ENCODE measurements at places on chromosomes 1 and 21.

DNA sequence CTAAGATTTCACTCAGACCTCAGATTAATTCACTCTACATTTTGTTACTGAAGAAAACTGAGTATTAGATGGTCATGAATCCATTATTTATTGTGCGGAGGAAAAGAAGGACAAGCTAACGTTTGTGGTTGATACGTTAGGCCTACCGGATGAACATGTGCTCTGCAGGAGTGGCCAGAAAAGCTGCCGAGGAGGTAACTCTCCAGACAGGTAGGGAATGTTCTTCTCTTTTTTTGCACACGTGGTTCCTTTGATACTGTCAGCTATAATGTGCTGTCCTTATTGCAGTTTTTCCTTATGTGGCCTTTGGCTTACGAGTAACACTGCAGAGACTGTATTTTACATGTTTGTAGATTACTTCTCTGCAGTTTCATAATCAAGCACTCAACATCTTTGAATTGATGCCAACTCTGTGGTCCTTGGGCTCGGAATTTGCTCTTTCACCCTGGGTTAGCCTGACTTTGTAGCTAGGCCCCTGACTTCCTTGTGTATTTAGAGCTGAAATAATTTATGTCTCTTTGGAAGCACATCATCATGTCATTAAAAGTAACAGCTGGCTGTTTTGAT is 13.6 kb downstream of the MTR start:
- no peak for DNase-seq

GRCh38 chr1:40780678-40781607 is 2.6 kb upstream of the KCNQ4 start:
- DNase-seq = peak; percentile 40

GRCh38 chr1:104874044-104874443 is 1124.3 kb downstream of the AMY1C start:
- DNase-seq = no peak

DNA sequence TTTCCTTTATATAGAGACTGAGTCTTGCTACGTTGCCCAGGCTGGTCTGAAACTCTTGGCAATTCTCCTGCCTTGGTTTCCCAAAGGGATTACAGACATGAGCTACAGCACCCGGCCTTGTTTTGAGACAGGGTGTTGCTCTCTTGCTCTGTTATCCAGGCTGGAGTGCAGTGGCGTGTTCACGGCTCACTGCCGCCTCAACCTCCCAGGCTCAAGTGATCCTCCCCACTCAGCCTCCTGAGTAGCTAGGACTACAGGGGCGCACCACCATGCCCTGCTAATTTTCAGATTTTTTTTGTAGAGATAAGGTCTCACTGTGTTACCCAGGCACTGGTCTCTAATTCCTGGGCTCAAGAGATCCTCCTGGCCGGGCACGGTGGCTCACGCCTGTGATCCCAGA is 14.8 kb downstream of the LCK start:
- no peak for DNase-seq

DNA sequence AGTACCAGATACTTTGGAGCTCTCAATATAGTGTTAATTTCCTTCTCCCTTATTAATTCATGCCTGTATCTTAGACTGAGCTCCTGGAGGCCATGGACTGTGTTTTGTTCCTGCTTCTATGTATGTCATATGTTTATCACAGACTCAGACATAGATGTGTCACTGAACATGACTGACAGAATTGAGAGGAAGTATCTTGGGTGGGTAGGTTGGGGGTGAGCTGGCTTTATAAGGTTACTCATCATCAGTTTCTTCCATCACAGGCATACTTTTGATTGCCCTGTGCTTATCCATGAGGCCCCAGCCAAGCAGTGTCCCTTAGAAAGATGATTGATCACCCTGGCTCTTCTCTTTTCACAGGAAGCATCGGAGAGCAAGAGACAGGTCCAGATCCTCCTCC is 5.6 kb upstream of the SH3D21 start:
- DNase-seq = no peak

DNA sequence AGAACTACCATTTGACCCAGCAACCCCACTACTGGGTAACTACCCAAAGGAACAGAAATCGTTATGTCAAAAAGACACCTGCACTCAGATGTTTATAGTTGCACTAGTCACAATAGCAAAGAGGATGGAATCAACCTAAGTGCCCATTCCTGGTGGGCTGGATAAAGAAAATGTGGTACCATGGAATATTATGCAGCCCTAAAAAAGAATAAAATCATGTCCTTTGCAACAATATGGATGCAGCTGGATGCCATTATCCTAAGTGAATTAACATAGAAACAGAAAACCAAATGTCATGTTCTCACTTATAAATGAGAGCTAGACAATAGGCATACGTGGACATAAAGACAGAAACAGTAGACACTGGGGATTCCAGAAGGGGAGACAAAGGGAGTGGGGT is 32.5 kb upstream of the IRF2BP2 start:
- no peak for DNase-seq

GRCh38 chr1:87641996-87642395 is 313.3 kb downstream of the LMO4 start:
- no peak for DNase-seq

DNA sequence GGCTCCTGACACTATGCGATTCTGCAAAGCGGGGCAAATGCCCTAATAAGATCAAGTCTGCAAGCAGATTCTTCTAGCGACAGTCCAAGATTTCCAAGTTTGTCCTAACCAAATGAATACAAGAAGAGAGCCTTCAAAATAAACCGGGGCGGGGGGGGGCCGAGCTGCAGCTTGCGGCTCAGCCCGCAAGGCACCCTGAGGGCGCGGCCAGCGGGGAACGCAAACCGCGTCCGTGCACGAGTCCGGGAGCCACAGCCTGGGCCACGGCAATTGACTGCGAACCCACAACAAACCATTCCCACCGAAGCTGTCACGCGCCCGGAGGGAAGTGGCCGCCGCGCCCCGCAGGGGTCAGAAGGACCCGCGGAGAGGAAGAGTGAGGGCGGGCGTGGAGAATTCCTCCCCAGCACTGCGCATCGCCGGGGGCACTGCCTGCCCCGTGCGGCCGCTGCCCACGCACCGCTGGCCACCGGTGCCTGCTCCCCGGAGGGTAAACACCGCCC is 687 bp downstream of the TGFBR3 start:
- no peak for DNase-seq

- DNase-seq = no peak
Observed at GRCh38 chr1:241702442-241703373, 50.6 kb downstream of the WDR64 start.

GRCh38 chr1:243261390-243261789 is 5.5 kb downstream of the SDCCAG8 start:
- no peak for DNase-seq

- no peak for DNase-seq
Observed at GRCh38 chr1:118201524-118201923, 16.5 kb upstream of the SPAG17 start.

DNA sequence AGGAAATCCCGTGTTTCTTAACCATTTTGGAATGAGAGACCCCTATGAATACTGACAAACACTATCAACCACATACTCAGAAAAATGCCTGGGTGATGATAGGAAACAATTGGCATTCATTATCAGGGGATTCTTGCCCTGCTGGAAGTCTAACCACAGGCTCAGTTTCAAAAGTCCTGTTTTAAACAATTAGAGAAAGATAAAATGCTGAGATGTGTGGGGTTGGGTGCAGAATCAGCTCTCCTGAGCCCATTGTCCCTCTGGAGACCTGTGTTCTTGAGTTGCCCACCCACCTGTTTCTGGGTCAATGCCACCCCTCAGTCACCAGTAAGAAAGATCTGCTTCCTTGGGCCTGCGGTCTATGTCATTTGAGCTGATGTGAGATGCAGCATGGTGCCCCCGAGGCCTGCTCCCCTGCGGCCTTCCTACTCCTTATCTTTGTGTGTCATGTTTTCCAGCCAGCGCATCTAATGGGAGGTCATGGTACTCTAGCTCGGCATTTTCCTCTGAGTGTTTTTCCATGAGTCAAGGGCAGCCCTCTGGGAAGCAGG is 130.3 kb upstream of the PLXNA2 start:
- DNase-seq = no peak

DNA sequence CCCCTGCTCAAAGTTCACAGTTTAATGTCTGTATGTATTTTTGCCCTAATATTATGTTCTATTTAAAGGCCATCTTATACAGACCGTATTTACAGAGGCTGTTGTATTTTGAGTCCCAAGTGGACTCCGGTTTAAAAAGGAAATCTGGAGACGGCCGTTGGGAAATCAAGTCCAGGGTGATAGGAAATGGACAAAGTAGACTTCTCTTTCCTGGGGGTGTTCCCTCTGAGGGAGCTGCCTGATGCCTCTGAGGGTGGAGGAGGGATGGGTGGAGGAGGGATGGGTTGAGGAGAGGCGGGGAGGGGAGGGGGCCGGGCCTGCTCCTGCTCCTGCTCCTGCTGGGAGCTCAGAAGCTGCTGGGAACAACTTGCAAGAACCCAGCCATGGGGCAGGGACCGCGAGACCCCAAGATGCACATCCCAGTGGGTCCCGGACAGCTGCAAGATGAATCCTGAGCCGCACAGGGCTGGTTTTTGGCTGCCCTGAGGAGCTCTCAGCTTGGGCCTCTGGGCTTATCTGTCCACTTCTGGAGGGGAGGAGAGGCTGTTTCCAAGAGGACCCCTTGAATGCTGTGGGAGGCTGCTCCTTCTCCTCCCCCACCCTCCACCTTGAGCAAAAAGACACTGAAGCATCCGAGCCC is 12.0 kb upstream of the ACTL8 start:
- no peak for DNase-seq

DNA sequence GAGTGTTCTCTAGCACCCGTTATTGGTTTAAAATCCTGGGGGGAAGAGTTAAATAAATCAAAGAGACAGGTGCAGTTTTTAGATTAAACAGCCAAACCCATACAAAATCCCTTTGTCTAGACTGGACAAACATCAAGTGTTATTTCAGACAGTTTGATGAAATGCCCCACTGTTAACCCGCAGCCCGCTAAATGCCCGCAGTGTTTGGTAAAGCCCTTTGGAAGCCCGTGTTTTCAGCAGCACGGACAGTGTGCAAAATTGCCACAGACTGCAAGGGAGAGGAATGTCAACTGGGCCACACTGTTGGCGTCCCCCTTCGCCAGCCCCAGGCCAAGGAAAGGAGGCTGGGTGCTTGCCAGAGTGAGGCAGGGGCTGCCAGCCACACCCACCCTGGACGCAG is 26.6 kb downstream of the AJAP1 start:
- DNase-seq = no peak

GRCh38 chr21:22450507-22450906 is 1452.3 kb downstream of the NCAM2 start:
- no peak for DNase-seq

GRCh38 chr1:183470961-183471742 is 1.1 kb upstream of the SMG7 start:
- peak; percentile 96 for DNase-seq

- DNase-seq = no peak
Observed at GRCh38 chr1:156082309-156083091, at the start of gene MEX3A. Gene MEX3A, minus strand, starts transcription at chr1:156082465. Its CDS starts 467 bp downstream, at chr1:156081998.

GRCh38 chr1:200042552-200043335 is 15.2 kb downstream of the NR5A2 start:
- DNase-seq = no peak

DNA sequence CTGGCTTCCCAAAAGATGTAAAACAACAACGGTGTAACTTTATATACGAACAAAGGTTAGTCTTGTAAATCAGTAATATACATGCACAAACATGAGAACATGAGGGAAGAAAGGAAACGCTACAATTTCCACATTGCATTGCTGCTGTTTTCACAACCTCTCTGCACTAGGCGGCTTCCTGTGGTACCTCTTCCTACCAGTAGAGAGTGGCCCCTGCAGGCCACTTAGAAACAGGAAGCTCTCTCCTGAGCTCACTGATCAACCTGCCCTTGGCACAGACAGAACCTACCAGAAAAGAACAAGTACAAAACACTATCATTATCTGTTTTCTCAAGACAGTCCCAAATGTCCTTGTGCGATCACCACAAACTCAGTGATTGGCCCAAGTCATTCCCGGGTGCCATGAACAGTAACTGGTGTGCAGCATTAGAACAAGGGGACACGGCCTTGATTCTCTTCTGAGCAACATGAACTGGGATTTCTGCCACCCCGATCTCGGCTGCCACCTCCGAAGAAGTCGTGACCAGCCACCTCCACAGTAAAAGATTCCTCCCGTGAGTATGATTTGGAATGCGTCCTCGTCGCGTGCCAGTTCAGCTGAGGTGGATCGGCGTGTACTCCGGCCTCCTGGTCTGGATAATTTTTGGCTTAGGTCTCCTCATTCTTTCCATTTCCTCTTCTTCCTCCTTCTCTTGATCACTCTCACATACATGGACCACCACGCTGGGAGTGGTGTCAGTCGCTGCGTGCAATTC is 5.7 kb upstream of the KCNE1 start:
- DNase-seq = no peak

- no peak for DNase-seq
Observed at GRCh38 chr21:42456457-42456856, 39.6 kb downstream of the RSPH1 start.

GRCh38 chr1:156359973-156360372 is 9.0 kb upstream of the RHBG start:
- no peak for DNase-seq

DNA sequence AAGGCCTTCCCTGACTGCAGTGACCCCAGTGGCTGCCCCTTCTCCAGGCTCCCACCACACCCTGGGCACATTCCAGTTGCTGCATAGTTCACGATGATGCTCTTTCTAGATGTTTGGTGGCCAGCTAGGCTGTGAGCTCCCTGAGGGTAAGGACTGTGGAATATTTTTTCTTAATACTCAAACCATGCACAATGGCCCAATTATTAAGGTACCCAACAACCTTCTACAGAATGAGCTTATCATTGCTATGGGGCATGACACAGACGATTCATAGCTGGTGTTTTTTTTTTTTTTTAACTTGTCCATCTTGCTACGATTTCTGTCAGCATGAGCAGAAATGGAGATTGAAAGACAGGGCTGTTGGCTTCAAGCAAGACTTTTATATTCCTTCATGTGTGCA is 68.9 kb upstream of the CLDN14 start:
- DNase-seq = no peak

- no peak for DNase-seq
Observed at GRCh38 chr1:169753549-169753948, 19.7 kb upstream of the SELE start.

- DNase-seq = no peak
Observed at GRCh38 chr1:175450219-175450618, 257.6 kb upstream of the KIAA0040 start.

GRCh38 chr1:179888071-179888470 is 6.0 kb downstream of the TOR1AIP1 start:
- no peak for DNase-seq

- DNase-seq = no peak
Observed at GRCh38 chr1:206854401-206855129, 10.9 kb upstream of the IL20 start.

GRCh38 chr1:17682400-17682799 is 72.7 kb upstream of the ACTL8 start:
- DNase-seq = no peak

All from chondrocyte (in vitro differentiated cells).